ENCODE measurements at places on chromosomes 12 and 14.

- no peak for DNase-seq
Measured at GRCh38 chr12:121620333-121620891, 5.9 kb upstream of the ORAI1 start.

DNA sequence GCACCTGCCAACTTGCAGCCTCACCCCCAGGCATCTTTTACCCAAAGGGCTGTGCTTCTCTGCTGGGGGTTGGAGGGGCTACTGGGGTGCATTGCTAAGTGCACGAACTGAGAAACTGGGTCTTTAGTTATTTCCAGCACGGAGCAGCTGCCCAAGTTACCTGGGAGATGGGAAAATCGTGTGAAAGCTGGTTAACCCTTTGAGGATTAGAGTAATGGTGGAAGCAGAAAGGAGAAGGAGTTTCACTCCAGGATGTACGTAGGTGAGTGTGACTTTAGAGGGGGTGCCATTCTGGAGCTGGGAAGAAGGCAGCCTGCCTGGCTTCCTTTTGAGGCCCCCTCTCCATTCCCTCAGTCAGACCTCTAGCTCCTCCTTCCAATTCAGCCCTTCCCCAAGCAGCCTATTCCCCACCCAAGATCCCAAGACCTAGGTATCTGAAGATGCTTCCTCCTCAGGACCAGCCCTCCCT is 1.0 kb upstream of the ADCY6 start:
- no peak for DNase-seq

- peak; percentile 80 for DNase-seq
Measured at GRCh38 chr14:58887931-58888330, 250.2 kb downstream of the DACT1 start.

DNA sequence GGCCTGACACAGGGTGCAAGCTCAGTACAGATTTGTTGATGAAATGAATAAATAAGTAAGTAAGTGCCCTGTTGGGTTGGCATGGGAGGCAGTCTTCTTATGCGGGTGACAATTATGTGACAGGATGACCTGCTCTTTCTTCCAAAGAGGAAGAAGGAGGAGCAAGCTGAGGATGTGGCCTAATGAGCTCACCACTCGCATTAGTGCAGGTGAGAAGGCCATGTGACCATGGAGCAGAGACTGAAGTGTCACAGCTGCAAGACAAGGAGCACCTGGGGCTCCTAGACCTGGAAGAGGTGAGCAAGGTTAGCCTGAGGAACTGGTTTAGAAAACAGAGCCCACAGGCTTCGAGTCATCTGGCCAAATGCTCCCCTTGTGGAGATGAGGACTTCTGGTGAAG is 34.9 kb downstream of the LRTM2 start:
- DNase-seq = no peak

Data from bronchial epithelial cell (primary cell).